ENCODE measurements at places on chromosomes 7 and 10.

DNA sequence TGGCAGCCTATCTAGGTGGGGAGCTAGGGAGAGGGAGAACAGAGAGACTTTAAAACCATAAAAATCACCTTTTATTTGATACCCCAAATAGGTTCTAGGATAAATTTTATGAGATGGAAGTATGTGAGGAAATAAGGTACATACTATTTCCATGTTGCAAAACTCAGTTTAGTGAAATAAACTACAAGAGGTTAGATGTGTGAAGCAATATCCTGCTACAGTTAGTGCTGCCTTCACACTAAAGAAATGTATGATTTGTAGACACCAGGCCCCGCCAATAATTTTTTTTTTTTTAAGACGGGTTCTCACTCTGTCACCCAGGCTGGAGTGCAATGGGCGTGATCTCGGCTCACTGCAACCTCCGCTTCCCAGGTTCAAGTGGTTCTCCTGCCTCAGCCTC, 34.4 kb upstream of the RSBN1L start:
- no peak for DNase-seq

- no peak for DNase-seq
Observed at GRCh38 chr7:29809533-29810155, 3.3 kb downstream of the WIPF3 start.

GRCh38 chr7:1042492-1042833, 1.9 kb upstream of the GPR146 start:
- DNase-seq = no peak

- no peak for DNase-seq
Observed at GRCh38 chr10:104913390-104913789, 272.3 kb downstream of the SORCS3 start.

- DNase-seq = peak; percentile 51
Observed at GRCh38 chr7:46369933-46370654, 449.0 kb upstream of the IGFBP3 start.

Data from GM03348 (cell line).